ENCODE measurements at places on chromosomes 6 and 20.

DNA sequence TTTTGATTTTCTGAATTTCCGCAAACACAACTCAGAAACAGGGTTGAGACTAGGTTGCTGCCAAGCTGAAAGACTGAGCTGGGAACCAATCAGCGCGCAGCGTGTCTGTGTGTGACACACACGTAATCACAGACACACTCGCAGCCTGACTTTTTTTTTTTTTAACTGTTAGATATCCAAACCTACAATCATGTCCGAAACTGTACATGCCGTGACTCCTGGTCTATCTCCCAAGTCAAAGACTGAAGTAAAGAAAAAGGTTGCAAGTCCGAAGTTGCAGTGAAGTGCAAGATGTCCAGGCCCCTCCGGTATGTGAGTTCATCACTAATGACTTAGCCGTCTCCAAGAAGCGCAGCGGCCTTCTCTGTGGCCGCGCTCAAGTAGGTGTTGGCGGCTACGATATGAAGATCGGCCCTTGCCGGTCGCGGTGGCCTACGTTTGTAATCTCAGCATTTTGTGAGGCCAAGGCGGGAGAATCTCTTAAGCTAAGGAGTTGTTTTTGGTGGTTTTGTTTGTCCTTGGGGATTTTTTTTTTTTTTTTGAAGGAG, 108.2 kb downstream of the HFE start:
- no peak for DNase-seq

- no peak for DNase-seq
These were observed 3.8 kb downstream of the DEK start for GRCh38 chr6:18260448-18261106.

- no peak for DNase-seq
These were observed 158.6 kb upstream of the PREP start for GRCh38 chr6:105561486-105561885.

DNA sequence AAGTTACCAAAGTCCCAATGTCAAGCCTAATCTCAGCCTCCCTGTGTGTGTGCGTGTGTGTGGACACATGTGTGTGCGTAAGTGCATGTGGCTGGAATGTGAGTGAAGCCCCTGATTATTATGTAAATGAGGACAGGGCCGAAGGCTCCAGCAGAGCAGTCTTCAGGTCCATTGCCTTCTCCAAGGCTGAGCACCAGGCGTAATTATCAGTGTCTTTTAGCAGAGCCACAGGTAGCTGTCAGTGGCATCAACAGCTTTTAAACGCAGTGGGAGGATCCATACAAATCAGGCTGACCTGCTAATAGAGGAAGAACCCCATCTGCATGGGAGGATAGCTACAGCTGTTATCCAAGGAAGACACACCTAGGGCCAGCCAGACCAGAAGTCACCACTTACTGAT, 324.3 kb upstream of the MOCS1 start:
- DNase-seq: no peak

DNA sequence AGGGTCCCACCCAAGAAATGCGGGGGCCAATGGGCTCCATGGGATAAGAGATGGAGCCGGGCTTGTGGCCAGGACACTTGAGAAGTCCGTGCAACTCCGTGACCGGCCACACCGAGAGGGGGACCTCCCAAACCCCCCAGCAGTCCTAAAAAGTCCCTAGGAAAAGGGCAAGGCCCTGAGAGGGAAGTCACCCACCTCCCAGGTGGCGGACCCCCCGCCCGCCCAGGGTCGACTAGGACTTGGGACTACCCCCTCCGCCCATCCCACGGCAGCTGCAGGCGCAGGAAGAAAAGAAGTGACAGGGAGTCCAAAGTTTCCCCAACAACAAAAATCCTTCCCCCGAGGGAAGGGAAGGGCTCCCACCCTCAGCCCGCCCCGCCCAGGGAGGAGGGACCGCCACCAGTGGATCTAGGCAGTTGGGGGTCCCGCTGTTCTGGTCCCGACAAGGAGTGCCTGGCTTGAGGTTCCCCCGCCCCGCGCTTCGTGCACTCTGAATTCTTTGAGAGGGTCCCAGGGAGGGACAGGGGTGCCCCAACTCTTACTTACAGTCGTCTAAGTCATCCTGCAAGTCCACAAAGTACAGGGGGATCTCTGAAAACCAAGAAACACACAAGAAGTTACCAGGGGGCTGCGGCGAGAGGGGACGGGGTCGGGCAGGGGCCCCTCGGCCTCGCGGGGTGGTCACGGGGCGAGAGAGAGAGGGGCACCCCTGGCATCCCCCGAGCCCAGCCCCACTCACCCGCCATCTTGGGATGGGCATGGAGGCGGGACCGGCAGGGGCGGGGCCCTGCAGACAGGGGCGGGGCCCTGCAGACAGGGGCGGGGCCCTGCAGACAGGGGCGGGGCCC, 611 bp upstream of the RAB22A start:
- no peak for DNase-seq

DNA sequence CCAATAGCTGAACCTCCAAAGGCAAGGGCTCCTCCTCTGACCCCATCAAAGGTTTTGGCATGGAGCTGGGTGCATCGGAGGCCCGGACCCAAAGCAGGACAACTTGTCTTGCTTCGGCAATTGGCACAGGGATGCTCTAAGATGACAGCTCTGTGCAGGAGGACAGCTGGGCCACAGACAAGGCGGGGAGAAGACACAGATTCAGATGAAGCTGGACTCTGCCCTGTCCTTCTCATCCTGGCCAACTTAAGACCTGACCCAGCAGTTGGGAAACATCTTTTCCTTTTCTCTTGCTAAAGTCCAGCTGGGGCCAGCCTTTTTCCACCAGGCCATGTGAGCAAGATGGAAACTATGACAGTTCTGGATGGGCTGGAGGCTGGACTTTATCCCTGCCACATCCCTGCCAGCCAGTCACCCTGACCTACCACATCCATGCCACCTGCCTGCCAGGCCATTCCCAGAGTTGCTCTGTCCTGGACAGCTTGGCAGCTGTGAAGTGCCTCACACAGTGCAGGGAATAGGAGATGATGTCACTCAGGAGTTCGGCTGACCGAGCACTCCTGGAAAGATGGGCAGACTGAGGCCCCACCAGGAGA, 12.7 kb upstream of the PSMF1 start:
- no peak for DNase-seq

- DNase-seq: no peak
These were observed 111.7 kb downstream of the FAM50B start for GRCh38 chr6:3960754-3961361.

DNA sequence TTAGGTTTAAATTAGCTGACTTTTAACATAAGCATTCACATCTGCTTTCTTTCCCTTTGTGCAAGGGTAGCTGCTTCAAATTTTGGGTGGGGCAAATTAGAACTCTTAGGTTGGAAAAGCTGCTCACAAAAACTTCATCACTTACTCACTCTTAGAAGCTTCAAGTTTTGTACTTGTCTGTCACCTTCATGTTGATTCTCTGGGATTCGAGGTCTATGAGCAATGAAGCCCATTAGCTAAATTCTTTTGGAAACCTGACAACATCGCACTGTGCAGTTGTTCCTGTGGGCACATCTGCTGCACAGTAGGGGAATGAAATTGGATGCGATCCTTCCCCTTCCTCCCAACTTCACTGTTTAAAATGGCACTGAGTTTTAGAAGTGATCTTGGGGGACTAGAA, 156.1 kb downstream of the UBE3D start:
- DNase-seq: no peak

DNA sequence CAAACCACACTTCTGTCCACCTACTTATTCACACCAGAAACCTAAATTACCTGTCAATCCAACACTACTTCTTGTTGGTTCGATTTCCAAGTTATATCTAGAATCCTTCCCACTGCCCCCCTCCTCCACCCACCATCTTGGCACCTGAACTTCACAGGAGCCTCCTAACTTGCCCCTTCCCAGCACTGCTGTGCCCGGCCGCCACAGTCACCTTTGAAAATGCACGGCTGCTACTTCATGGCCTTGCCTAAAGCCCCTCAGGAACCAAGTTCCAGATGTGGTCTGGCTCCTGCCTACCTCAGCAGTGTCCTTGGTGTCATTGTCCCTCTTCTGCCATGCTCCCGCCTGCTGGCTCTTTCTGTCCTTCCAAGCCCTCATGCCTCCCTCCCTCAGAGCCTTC, 31.2 kb downstream of the PKIG start:
- DNase-seq: no peak

DNA sequence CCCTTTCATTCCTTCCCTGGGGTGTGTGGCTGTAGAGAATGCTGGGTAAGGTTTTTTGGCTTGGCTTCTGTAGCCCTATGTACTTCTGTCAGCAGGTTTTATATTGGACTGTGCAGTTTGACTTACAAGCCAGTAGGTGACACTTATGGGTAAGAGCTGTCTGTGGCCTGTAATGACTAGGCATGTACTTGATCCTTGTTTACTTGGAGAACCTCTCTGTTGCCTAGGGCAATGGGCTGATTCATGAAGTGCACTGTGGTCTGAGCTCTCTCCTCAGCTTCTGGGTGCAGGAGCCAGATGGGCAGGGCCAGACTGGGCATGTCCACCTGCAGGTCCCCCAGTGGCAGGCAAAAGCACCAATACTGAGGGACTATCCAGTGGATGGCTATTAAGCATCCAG, 544.6 kb downstream of the ADGRB3 start:
- no peak for DNase-seq

- no peak for DNase-seq
These were observed 317.0 kb downstream of the CDC5L start for GRCh38 chr6:44704240-44705150.

GRCh38 chr6:145733810-145734209, 1.5 kb downstream of the EPM2A start:
- no peak for DNase-seq

DNA sequence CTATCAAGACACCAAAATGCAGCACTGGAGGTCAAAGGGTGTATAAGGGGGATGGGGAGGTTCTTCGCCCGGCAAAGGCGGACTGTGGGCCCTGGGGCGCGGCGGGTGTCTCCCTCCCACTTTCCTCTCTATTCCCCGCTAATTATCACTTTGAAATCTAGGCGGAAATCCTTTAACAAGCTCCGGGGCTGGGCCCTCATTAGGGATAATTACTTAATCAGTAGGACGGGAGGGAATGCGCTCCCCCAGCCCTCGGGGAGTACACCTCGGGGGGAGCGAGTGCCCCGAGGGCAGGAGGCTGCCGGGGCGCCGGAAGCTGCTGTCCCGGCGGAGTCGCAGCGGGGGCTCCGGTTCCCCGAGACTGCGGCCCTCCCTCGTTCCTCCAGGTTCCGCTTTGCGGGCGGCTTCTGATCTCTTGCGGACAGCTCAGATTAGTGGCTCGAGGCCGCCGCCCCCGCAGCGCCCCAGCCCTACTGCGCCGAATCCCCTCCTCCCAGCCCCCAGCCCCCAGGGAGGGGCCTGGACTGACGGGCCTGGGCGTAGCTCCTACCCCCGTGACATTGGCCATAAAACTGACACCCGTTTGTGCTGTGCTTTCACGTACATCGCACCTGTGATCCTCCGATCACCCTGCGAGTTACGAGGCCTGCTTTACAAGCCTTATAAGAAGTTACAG, 14.7 kb downstream of the MUCL3 start:
- no peak for DNase-seq

DNA sequence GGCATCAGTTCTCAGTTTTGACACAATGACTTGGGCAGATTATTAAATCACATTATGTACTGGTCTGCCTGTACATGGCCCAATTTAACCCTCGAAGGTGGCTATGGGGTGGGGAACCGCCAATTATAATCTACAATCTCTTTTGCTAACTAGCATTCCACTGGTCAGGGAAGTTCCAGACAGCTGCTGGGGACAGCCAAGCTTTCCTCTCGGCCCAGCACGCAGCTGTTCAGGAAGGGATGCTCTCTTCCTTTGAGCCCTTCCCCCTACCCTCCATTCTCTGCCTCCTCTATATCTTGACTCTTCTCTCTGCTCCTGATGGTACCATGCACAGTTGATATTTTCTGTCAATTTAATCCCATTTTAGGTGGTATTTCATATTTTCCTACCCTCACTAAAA, 233.5 kb upstream of the AGPAT4 start:
- no peak for DNase-seq

GRCh38 chr6:16179970-16180431, 51.1 kb downstream of the MYLIP start:
- no peak for DNase-seq

DNA sequence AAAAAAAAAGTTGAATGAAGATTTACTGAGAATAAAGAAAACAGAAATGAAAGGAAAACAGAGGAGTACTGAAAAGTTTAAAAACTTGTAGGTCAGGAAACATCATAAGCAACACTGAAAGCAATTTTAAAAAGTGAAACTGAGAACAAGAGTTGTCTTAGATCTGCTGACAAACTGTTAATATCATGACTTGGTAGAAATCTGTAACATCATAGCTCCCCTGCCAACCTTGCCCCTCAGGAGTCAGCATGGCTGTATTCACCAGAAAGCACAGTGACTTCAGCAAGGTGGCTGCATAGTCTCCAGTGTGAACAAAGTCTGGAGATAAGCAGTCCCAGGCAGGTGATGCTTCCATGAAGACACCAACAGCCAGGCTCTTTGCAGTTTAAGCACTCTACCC, 5.3 kb downstream of the NAA20 start:
- DNase-seq: no peak

GRCh38 chr6:125057392-125058246, 95.4 kb downstream of the RNF217 start:
- DNase-seq: no peak

Data from iPS DF 19.7 (cell line).